ENCODE measurements at places on chromosomes 4 and X.

DNA sequence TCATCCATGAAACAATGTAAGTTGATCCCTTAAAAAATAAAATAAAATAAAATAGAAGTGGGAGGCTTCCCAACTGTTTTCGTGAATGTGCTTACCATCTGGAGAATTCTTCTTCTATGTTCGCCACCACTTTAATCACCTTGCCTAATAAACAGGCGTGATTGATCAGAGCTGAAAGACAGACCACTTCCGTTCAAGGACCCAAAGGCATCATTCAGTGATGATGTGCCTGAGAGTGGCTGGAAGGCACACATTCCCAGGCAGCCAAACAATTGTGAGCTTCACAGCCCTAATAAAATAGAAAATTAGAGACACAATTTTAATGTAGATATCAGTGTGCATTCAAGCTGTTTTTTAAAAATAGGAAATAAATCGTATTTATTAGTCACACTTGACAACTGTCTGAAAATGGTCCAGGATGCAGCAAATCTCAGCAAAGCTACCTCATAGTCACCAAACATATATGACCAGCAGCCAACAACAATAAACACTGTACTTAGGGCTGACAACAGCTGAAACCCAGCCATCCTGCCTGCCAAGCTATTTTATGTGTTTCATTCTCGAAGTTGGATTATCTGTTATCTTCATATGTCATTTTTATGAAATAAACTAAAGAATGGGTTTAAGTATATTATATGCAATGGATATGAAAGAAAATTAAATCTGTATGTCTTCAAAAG lies 163.2 kb upstream of the FAM9B start:
- DNase-seq = no peak

- no peak for DNase-seq
Measured at GRCh38 chr4:139809757-139810140, 144.1 kb downstream of the MGST2 start.

DNA sequence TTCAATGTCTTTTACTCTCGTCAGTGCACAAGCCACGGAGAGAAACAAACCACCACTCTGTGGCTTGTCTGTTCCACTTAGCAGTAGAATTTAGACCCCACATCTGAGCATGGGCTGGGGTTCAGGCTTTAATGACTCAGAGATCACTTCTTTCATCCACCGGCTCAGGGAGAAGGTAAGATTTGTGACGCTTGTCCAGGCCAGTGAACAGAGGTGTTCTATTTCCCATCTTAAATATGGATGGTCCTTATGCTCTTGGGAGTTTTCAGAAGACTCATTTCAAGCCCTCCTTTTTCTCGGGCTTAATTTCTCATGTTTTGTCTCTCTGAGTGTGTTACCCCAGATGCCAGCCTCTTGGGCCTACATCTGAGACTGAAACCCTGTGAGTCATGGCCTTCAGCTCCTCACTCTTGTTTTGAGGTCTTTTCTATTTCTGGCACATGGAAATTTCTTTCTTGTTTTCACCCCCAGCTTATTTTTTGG lies 127.4 kb upstream of the SFRP2 start:
- no peak for DNase-seq

DNA sequence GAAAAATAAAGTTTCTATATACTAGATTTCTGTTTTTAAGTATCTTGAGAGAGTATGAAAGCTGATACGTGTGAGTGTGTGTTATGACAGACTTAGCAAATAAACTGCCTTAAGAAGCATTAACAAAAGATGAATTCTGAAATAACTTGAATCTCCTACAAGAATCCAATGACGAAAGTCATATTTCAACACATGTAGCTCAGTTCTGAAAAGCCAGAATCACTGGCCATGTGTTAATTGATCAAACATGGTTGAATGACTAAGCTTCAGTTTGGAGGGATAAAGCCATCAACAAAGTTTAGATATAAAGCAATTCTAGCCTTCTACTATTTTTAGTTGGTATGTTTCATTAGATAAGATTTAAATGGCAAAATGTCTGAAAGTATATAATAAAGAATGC lies 88.5 kb upstream of the ETNPPL start:
- no peak for DNase-seq

GRCh38 chrX:21373637-21374162 lies 518 bp upstream of the CNKSR2 start:
- DNase-seq = no peak

- DNase-seq = no peak
Measured at GRCh38 chr4:161929956-161930355, 233.8 kb downstream of the FSTL5 start.

DNA sequence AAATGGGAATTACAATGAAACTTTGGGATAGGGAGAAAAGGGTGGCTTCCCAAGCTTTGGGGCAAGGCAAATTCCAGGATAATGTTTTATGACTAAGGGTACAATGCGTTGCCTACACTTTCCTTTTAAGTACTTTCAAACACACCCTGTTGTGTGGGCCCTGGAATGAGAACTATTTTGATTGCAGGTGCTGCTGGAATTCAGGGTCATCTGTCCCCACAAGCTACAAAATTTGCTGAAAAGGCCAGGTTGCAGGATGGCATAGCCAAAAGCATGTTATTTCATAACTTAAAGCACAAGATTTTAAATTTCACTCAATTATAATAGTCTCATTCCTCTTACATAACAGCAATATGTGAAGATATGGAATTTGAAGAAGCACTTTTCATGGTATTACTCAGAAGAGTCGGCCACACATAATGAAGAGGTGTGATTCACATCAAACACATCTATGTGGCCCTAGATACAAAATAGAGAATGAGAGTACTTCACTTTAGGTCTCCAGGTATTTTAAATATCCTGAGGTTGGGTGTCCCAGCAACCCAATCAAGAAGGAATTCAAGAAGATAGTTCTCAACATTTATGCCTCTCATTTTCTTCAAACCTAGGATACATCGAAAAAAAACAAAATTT lies 89.3 kb downstream of the APBB2 start:
- no peak for DNase-seq
